ENCODE measurements at places on chromosomes 7 and 10. TPM values are rescaled to one million over a fixed set of nuclear protein-coding genes. Genes with fewer than 3 reads are reported as not detected.

The BET1 gene
- total RNA-seq: 16.9 TPM

The HKDC1 gene
- not detected for total RNA-seq

The AGAP5 gene
- 6.7 TPM for total RNA-seq

The CDK14 gene
- 1.6 TPM for total RNA-seq

The ANKRD1 gene
- not detected for total RNA-seq

The MMRN2 gene
- total RNA-seq: not detected

The SPDYE5 gene
- not detected for total RNA-seq

The NKX2-3 gene
- total RNA-seq: not detected

The PCDH15 gene
- total RNA-seq: not detected

The POU6F2 gene
- total RNA-seq: not detected

The CPEB3 gene
- 1.9 TPM for total RNA-seq

The PRRT4 gene
- 0.18 TPM for total RNA-seq

The GPR15LG gene
- not detected for total RNA-seq

The ELFN1 gene
- total RNA-seq: 0.14 TPM

The CAPZA2 gene
- total RNA-seq: 177 TPM

The CASP7 gene
- 37.1 TPM for total RNA-seq
